ENCODE measurements at places on chromosomes 16 and 17. TPM values are rescaled to one million over a fixed set of nuclear protein-coding genes. Genes with fewer than 3 reads are reported as not detected.

DNA sequence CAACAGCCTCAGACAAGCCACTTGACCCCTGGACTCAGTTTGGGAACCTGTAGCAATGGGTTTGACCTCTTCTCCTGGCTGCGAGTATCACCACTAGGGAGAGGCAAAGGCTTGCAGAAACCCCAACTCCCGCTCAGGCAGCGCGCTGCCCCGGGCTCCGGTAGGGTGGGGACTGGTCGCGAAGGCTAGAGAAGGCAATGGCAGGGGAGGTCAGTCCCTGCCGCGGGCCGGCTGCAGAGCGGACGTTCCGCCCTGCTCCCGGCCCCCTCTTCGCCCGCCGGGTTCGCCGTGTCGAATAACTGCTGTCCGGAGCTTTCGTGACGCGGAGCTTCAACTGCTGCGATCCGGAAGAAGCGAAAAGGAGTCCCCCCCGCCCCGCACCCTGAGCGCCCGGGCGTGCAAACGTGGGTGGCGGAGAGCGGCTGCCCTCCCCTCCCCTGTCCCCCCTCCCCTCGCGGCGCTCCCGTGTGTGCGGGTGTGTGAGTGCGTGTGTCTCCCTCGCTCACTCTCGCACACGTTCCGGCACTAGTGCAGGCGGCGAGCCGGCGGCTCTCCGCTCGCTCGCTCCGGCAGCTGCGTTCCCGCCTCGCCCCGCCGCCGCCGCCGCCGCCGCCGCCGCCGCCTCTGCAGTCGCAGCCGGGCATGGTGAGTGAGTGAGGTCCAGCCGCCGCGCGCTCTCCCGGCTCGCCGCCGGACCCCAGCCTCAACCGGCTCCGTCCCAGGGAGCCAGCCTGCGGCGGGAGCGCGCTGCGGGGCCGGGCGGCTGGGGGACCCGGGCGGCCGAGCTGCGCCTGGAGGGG is 772 bp upstream of the SHISA6 start:
- no peak overlapping the region for H3K4me3 ChIP-seq
- no peak overlapping the region for H3K27ac ChIP-seq
- H3K4me1 ChIP-seq, result no peaks in the 10 kb centered on the region
- DNase-seq, result no peak
- peaks cover 35% of the 10 kb centered on the region for H3K27me3 ChIP-seq

- DNase-seq, result no peak
- peaks cover 58% of the 10 kb centered on the region for H3K36me3 ChIP-seq
- peaks cover 38% of the 10 kb centered on the region for H3K4me1 ChIP-seq
- H3K27me3 ChIP-seq, result no peaks in the 10 kb centered on the region
- H3K27ac ChIP-seq, result peak overlapping the region; percentile 64
These were observed 6.3 kb downstream of the TERF2IP start for GRCh38 chr16:75653922-75654321.

- peak overlapping the region; percentile 89 for H3K27ac ChIP-seq
- H3K27me3 ChIP-seq, result no peaks in the 10 kb centered on the region
- H3K4me1 ChIP-seq, result peaks cover 68% of the 10 kb centered on the region
- peak overlapping the region; percentile 68 for H3K4me3 ChIP-seq
These were observed 48.4 kb downstream of the RNF157 start for GRCh38 chr17:76191896-76192295.

Gene ADORA2B
- 1.9 TPM for total RNA-seq

DNA sequence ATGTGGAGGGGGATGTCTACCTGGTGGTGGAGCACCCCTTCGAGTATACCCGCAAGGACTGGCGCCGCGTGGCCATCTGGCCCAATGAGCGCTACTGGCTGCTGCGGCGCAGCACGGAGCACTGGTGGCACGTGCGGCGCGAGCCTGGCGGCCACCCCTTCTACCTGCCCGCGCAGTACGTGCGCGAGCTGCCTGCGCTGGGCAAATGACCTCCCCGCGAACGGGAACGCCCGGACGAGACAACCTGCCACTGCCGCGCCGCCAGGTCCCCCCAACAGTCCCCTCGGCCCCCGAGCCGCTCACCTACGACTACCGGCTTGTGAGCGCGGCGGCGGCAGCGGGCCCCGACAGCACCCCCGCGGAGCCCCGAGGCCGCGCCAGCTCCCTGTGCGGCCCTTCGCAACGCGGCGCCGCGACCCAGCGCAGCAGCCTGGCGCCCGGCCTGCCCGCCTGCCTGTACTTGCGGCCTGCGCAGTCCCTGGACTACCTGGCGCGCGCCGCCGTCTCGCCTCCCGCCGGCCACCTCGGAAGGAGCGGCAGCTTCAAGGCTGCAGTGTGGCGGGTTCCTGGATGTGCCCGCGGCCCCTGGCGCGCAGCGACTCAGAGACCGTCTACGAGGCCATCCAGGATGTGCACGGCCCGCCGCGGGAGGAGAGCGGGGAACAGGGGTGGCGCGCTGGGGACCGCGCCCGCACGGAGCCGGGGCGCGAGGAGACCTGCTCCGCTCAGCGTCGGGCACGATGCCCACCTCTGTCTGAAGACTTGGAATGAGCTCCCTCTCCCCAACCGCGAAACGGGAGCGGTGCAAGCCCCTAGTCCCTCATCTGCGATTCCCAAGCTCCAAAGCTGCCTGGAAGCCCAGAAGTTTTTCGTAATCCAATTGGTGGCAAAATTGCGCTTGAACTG is 48.7 kb upstream of the AMZ2 start:
- DNase-seq, result peak; percentile 84
- H3K4me1 ChIP-seq, result peaks cover 21% of the 10 kb centered on the region
- H3K4me3 ChIP-seq, result peak overlapping the region; percentile 79
- peaks cover 48% of the 10 kb centered on the region for H3K27me3 ChIP-seq
- no peaks in the 10 kb centered on the region for H3K36me3 ChIP-seq

All from activated CD4-positive, alpha-beta T cell treated with anti-CD3 and anti-CD28 coated beads, Interleukin-2, amount 10 ng/mL, durations not matched to agents 24 days and 14 days (primary cell).